ENCODE measurements at places on chromosomes 16 and 17.

GRCh38 chr17:68560966-68561720 lies 40.0 kb downstream of the FAM20A start:
- no peak for DNase-seq

- DNase-seq, result no peak
These were observed 26.0 kb upstream of the GOSR2 start for GRCh38 chr17:46896991-46897390.

GRCh38 chr16:80084614-80085013 lies 456.2 kb upstream of the DYNLRB2 start:
- no peak for DNase-seq

GRCh38 chr16:13245713-13246377 lies 344.4 kb downstream of the SHISA9 start:
- DNase-seq, result no peak

Measured in stimulated activated CD8-positive, alpha-beta memory T cell treated with anti-CD3 and anti-CD28 coated beads, Interleukin-4, amount 100 ng/mL, for 24 hours (primary cell).